ENCODE measurements at places on chromosomes 11 and 22. TPM values are rescaled to one million over a fixed set of nuclear protein-coding genes. Genes with fewer than 3 reads are reported as not detected.

DNA sequence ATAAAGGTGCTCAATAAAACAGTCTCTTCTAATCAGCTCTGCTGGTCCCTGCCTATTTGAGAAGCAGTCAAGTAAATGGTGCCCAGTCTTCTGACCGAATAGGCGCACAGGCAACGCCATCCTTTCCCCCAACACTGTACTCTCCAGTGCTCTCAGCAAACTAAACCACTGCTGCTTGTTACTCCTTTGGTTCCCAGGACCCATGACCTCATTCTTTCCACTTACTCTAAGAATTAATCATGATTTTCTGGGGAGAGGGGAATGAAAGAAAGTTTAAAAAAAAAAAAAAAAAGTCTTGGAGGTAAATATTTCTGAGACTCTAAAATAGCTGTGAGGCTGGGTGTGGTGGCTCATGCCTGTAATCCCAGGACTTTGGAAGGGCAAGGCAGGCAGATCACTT is 63.7 kb downstream of the SGSM3 start:
- no peak for DNase-seq

DNA sequence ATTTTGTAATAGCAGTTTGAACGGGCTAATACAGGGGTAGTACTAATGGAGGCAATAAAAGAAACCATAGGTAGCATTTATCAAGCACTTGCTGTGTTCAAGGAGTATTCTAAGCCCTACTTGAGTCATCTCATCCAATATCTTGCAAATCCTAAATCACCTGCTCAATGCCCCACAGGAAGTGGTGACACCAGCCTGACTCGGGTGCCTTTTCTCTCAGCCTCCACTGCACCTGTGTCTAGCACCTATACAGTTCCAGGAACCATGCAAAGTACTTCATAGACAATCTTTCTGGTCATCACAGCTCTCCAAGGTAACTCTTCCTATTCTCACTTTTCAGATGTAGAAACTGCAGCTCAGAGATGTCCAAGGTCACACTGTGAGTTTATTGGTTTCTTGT is 98.0 kb downstream of the PRR5L start:
- DNase-seq = peak; percentile 70

- no peak for DNase-seq
Measured at GRCh38 chr11:112320668-112321067, 60.0 kb upstream of the PLET1 start.

GRCh38 chr11:113376156-113376555 is 11.4 kb upstream of the ANKK1 start:
- DNase-seq = no peak

DNA sequence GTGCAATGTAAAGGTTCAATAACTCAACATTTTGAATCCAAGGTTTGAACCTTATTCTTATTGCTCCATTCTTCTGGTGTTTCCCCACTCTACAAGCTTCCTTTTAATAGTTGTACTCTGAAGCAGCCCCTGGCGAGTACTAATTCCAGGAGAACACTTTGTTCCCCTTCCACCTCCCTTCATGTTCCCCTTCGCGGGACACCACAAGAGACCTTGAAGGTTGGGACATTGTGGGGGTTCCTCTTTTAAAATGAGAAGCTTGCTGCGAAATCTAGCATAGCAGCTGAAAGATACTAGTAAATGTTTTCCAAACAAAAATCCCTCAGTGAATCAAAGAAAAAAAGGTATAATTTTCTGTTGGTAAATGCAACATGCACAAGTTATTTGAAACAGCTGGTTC is 626.3 kb upstream of the LRRC4C start:
- DNase-seq = no peak

DNA sequence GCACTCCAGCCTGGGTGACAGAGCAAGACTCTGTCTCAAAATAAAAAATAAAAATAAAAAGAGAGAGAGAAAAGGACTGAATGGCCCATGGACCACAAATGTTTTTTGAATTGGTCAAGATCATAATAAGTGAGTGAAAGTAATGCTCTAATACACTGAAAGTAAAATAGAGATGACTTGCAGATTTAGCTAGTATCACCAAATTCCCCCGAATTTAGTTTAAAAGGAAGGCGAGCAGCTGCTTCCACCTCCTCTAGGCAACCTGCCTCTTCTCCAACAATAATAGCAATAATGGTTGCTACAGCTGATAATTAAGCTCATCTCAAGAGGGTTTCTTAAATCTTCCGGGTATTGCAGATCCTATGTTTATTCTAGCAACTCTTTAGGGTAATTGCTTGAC is 36.8 kb downstream of the CELF1 start:
- no peak for DNase-seq

DNA sequence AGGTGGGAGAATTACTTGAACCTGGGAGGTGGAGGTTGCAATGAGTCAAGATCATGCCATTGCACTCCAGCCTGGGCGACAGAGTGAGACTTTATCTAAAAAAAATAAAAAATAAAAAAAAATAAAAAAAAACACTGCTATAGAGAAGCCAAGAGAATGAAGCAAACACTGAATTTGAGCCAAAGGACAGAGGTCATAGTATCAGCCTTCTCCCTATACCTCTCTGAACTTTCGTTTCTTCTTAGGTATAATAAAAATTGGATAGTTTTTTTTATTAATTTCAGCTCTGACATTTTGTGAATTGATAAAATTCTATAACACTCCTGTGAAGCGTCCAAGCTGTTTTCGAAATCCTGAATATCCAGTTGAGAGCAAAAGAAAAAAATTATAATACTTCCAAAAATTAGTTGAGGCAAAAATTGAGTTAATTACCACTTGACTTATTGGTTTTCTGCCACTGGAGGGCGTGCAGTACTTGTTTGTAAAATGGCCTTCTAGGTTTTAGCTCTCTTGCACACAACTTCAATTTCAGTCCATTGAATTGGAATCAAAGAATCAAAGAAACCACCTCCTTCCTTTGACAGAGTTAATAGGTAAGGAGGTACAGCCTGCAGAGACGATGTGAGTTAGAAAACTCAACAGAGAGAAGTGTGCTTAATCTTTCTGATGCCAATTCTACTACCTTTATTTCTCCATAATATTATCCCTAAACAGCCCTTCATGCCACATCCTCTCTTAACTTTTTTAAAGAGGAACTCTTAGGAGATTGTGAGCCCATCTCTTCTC is 143.2 kb downstream of the BBOX1 start:
- peak; percentile 36 for DNase-seq

GRCh38 chr11:45576461-45577215 is 88.8 kb downstream of the CHST1 start:
- no peak for DNase-seq

DNA sequence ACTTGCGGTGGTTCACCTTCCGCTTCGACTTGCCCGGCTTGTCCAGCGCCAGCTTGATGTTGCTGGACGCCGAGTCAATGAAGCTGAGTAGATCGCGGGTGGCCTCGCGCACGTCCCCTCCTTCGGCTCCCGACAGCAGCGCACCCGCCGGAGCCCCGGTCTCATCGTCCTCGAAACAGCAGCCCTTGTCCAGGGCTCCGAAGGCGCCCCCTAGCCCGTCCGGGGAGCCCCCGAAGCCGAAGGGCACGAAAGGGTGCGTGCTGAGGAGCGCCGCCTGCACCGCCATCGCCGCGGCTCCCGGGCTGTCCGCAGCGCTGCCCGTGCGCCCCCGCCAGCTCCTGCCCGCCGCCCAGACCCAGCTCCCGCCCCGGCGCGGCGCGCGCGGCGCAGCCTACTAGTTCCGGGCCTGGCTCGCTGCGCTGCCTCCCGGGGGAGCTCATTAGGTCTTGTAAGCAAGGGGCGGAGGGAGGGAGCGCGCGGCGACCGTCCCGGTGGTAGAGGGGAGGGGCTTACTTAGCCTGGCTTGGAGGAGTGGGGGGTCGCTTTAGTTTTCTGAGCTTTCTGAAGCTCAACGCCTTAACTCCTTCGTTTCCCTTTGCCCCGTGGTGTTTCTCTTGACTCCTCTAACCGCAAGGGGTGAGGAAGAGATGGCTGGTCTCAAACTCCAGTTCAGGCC is at the start of gene FAM181B:
Gene FAM181B (minus strand): TSS at position 421 of the 676 bp plus-strand sequence. CDS start 135 bp downstream, at position 286.
- DNase-seq = peak; percentile 46

- DNase-seq = no peak
Measured at GRCh38 chr22:29786031-29786430, 18.9 kb downstream of the UQCR10 start.

GRCh38 chr11:2305788-2306451 is 4.1 kb downstream of the TSPAN32 start:
- DNase-seq = peak; percentile 54

- no peak for DNase-seq
Measured at GRCh38 chr11:120713296-120713695, 201.7 kb downstream of the GRIK4 start.

- peak; percentile 11 for DNase-seq
Measured at GRCh38 chr11:132158091-132158490, 787.7 kb downstream of the NTM start.

DNA sequence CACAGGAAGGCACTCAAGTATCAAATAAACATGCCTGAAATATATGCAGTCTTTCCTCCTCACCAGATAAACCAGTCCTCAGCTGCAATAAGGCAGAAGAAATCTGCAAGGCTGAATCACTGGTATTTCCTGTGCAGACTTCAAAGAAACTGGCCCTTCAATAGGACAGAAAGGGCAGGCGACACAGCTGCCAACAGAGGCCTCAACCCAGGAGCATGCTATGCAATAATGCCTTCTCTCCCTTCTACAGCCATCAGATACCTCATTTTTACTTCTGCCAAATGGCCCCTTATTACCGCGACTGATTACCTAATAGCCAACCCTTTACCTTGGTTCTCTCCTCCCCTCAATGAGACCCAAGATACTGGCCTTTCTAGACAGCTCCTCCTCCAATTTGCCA is 8.0 kb downstream of the NUMA1 start:
- no peak for DNase-seq

DNA sequence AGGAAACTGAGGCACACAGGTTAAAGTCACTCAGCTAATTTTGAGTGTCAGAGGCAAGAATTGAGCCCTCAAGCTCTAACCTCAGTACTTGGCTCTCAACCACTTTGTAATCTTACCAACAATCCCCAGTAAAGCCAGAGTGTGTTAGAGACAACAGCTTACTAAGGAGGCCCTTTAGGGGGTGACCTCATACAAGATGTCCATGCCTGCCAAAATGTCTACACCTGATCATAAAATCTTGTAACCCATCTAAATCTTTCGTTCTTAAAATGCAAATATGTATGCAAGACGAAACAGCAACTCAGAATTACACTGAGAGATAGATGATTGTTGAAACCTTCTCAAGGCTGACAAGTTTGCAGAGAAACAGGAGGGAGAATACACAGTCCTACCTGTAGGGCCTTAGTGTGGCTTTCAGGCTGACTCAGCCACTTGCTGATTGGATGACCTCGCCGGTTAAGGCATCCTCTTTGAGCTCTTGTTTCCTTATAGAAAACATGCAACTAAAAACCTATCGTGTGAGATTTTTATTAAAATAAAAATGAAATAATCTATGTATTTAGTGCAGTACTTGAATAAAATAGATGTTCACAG is 143.2 kb downstream of the OPCML start:
- DNase-seq = no peak

GRCh38 chr11:70399681-70400112 is 1.4 kb downstream of the CTTN start:
- DNase-seq = peak; percentile 18

GRCh38 chr11:46984548-46984947 is 48.0 kb downstream of the CSTPP1 start:
- DNase-seq = no peak

GRCh38 chr22:26842103-26842502 is 184.7 kb downstream of the MIAT start:
- DNase-seq = no peak

- DNase-seq = no peak
Measured at GRCh38 chr22:43828998-43829782, 17.1 kb upstream of the EFCAB6 start.

DNA sequence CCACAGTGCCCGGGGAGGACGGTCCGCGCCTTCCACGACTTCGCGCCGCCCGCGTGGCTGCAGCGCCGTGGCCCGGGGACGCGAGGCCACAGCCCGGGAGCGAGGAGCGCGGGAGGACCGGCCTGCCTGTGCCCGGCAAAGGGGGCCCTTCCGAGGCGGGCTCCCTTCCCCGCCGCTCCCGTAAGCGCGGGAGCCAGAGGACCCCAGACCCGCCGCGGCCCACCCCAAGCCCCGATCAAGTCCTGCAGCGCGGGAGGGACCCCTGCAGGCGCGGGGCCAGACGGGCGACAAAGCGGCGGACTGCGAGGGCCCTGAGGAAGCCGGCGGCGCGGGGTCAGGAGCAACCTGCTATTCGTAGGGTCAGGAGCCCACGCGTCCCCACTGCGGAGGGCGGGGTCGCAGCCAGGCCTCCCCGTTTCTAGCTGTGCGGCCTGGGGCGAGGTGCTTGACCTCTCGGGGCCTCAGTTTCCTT is 110.3 kb downstream of the WNT7B start:
- DNase-seq = no peak

- DNase-seq = no peak
Measured at GRCh38 chr11:18011633-18012032, 1.2 kb downstream of the SERGEF start.

GRCh38 chr11:125935618-125936199 is 10.1 kb upstream of the VSIG10L2 start:
- no peak for DNase-seq

DNA sequence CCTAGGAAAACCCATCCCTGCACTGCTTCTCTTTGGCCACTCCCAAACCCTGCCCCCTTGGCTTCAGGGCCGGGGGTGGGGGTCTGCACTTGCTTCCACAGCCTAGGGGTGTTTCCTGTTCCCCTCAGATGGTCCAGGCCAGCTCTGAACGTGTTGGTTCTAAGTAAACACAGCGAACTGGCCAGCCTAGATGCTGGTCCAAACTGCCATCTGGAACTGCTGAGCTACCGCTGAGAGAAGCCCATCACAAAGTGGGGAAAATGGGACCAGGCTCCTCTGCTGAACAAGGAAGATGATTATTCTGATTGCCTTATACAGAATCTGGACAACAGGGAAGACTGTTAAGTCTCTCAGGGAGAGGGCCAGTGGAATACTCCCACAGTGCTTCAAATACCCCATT is 23.5 kb upstream of the YPEL1 start:
- DNase-seq = no peak

LIPT2 gene
- 3.0 TPM for total RNA-seq

SLC37A2 gene
- 0.46 TPM for total RNA-seq

TMPRSS6 gene
- 39.9 TPM for total RNA-seq

C11orf97 gene
- not detected for total RNA-seq

CD248 gene
- total RNA-seq = not detected

RASL10A gene
- total RNA-seq = 0.62 TPM

CST6 gene
- not detected for total RNA-seq

NLRX1 gene
- 18.7 TPM for total RNA-seq

CECR2 gene
- not detected for total RNA-seq

Measured in activated CD4-positive, alpha-beta memory T cell treated with anti-CD3 and anti-CD28 coated beads for 36 hours (primary cell).